ENCODE measurements at places on chromosomes 6 and 20.

- no peak for DNase-seq
These were observed 93.3 kb downstream of the PACRG start for GRCh38 chr6:162821102-162821501.

DNA sequence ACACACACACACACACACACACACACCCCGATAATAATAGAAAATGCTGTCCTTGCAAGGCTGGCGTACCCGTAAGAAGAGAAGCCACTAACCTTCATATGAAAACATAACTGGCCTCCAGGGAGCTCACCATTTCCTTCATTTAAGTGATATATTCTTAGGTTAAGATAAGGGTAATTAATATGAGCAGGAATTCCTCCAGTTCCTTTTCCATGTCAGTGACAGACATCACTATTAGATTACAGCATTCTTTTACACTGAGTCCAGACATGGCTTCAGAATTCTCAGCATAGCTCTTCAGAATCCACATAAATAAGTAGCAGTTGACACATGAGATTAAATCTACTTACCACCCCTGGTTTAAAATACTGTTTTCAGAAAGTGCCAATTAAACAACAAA lies 121.9 kb downstream of the SIM1 start:
- peak; percentile 42 for DNase-seq

DNA sequence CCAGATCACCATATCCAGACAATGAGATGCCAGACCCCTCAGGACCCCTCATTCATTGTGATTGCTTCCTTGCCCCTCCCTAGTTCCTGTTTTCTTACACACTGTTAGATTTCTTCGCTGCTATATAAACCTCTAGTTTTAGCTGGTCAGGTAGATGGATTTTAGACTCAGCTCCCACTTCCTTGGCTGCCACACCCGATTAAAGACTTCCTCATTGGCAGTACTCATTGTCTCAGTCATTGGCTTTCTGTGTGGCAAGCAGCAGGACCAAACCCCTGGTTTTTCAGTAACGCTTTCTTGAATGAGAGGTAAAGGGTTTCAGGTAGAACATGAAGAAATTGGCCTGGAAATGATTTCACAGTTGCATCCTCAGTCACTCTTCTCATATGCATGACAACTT lies 47.9 kb downstream of the QRSL1 start:
- no peak for DNase-seq

DNA sequence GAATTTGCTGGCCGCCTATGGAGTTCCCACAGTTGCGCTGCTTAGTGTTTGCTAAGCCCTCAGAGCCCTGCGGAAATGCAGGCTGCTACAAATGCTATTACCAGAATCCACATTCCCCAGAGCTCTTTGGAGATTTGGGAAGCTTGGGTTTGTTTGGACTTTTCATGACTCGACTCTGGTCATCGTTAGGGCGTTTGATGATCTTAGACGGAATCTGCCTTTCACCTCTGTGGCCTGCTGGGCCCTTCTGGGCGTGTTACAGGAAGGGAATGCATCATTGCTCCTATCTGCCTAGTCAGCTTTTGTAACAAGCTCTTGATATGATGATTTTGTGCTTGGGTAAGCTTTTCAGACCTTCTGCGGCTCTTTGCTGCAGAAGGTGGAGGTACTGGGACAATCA lies 50.8 kb downstream of the EYA2 start:
- DNase-seq, result no peak

DNA sequence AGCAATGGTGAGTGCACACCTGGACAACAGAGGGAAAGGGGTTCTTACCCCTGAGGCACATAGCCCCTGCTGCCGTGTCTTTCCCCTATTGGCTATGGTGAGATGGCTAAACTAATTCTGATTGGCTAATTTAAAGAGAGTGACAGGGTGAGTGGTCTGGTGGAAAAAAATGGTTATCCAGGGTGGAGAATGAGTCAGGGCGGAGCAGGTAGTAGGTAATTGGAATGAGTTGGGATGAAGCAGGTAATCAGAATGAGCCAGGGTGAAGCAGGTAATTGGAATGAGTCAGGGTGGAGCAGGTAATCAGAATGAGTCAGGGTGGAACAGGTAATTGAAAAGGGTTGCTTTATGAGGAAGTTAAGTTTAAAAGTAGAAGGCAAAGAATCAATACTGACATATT lies 200.3 kb downstream of the EYA4 start:
- no peak for DNase-seq

DNA sequence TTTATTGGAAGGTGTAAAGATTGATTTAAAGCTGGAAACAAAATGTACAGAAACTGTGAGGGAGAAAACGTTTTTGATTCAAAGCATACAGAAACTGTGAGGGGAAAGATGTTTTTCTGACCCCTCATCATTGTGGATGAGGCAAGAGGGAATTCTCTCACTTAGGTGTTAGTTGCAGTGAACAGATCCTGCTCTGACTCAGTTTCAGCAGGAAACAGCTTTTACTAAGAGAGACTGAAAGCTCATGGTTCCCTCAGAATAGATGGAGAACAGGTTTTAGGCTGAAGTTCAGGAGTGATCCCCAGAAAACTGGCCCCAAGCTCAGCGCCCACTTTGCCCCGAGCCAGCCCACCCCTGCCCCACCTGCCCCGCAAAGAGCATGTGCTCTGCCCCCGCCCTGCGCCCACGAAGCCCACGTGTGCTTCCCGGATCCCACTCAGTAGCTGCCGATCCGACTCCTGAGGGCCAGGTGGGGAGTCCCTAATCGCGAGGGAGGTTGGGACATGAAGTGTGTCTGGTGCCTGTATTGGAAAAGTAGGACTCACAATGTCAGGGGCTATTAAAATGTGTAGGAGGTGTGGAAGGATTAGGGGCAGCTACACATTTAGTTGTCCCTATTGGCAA lies 41.2 kb downstream of the DUSP22 start:
- DNase-seq, result no peak

GRCh38 chr20:9571783-9572182 lies 57.4 kb downstream of the LAMP5 start:
- DNase-seq, result no peak

GRCh38 chr6:51019806-51020205 lies 201.1 kb downstream of the TFAP2B start:
- no peak for DNase-seq

GRCh38 chr6:111423960-111424846 lies 58.8 kb downstream of the REV3L start:
- DNase-seq, result no peak

DNA sequence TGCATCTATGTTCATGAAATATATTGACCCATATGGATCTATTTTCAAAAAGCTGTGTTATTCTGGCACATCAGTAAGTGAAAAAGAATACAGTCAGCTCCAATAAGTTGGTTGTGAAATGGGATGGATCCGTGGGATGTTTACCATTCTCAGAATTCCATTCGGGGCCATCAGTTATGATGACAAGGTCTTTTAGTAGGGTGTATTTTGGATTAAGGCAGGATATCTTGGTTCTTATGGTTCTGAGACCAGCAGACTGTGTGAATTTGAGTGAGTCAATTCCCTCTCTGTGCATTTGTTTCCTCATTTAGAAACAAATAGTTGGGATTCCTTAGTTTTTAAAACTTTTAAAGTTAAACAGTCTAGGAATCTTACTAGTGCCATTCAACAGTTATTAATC lies 287.4 kb downstream of the CD109 start:
- DNase-seq, result peak; percentile 34

DNA sequence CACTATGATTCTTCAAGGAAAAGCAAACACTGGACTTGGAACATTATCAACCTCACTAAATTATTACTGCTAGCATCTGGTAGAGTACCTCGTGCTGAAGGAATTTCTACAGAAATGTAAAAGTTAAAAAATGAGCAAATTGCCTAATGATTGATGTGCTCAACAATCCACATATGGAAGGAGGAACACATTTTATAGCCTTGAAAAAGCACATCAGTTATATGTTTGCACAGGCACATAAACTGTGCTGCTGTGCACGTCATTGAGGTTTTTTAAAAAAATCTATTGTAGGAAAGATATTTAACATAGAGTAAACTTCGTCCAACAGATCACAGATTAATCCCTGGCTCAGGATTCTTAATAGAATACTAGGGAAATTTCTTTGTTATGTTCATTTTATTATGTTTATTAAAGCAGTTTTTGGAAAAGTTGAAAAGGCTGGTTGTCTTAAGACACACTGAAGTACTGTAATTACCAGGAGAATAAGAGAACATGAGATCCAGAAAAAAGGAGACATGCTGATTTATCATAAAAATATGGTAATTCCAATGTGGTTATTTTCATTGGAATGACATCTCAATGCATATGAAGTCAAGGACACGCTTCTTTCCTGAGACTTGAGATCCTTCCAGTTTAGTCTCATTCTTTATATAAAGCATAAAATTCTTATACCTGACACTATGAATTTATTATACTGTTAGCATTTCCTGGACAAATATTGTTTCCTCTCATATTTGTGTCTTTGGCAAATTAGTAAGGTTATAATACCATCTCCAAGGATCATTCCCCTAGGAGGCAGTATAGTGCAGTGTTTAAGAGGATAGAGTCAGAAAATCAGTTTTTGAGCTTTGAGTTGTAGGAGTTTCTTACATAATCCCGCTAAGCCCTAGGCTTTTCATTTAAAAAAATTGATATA lies 511.1 kb downstream of the TENT5A start:
- DNase-seq, result peak; percentile 69

- no peak for DNase-seq
These were observed 24.0 kb downstream of the GHRH start for GRCh38 chr20:37237656-37238055.
